Lower leg skin (tissue), 4 donors: ENCODE measurements at places on chromosomes 11 and 22.
A peak's percentile ranks its signal among the peaks of the same experiment; 100 is the strongest.

DNA sequence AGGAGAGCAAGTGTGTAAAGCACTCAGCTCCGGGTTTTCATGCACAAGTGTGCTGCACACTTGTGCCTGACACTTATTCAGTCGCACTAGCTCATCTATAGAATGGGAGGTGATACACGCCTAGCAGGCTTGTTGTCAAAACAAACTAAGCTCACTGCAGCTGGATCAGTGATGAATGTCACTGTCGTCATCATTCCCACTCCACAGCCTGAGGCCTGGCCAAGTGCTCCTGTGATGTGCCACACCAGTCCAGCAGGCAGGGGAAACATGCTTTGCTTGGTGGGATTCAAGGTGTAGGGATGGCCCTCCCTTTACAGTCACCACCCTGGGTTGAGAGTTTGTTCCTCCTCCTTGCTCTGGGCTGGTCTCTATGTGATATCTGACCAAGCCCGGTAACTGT, 6.8 kb downstream of the MPST start:
- no peak for DNase-seq

- no peak for DNase-seq
These were observed 858.8 kb downstream of the METTL15 start for GRCh38 chr11:28966951-28967350.

- DNase-seq: no peak
These were observed 1.3 kb downstream of the TBRG1 start for GRCh38 chr11:124623861-124624525.

- DNase-seq: no peak
These were observed 73.6 kb downstream of the MICAL3 start for GRCh38 chr22:17950651-17951214.

DNA sequence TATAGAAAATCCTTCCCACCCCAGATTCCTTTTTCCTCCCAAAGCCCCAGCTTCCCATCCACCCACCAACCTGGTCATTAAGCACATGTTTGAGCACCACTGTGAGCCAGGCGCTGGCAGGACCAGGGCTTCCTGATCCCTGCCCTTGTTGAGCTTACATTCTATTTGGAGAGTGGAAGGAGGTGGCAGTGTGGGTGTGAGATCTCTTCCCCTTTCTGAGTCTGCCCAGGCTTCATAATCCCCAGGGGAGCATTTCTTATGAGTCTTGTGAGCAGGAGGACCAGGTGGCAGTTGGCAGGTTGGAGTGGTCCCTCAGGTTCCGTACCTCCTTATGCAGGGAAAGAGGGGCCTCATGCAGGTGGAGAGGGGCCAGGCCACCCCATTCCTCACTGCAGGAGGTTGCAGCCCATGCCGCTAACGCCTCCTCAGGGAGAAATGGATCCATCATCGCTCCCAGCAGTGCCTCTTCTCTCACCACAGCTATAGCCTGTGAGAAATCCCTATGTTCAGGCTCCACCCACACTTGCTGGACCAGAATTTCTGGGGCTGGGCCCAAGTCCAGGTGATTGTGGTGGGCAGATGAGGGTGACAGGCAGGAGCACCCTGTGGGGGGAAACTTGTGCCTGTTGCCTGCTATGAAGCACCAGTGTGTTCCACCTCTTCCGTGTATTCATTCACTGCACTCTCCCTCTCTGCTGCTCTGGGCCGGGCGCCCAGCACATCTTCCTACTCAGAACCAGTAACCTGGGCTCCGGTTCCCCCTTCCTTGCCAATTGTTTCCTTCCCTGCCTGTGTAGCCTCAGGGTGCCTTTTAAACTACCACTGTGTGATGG, 23.5 kb downstream of the UBE2L3 start:
- no peak for DNase-seq

DNA sequence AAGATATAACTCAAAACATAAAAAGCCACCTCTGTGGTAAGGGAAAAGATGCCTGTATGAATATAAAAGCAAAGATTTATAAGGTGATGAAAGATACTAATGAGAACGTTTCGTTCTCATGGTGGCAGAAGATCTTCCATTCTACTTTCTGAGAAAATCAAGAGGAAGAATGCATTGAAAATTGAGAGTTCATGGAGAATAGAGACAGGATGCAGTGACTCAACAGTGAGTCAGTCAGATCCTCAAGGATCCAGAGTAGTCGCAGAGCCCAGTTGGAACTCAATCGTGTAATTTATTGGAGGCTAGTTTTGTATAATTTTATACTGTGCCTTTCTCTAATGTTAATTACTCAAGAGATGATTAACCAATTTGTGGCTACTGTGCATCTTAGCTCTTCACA, 73.3 kb downstream of the ENTHD1 start:
- no peak for DNase-seq

- DNase-seq: no peak
These were observed 15.0 kb downstream of the SLC1A2 start for GRCh38 chr11:35404388-35404775.

GRCh38 chr11:102436976-102437375, 15.6 kb downstream of the TMEM123 start:
- DNase-seq: no peak

- DNase-seq: no peak
These were observed 91.0 kb upstream of the CARD18 start for GRCh38 chr11:105230586-105230985.

- no peak for DNase-seq
These were observed 482.6 kb downstream of the MIAT start for GRCh38 chr22:27139935-27140511.

DNA sequence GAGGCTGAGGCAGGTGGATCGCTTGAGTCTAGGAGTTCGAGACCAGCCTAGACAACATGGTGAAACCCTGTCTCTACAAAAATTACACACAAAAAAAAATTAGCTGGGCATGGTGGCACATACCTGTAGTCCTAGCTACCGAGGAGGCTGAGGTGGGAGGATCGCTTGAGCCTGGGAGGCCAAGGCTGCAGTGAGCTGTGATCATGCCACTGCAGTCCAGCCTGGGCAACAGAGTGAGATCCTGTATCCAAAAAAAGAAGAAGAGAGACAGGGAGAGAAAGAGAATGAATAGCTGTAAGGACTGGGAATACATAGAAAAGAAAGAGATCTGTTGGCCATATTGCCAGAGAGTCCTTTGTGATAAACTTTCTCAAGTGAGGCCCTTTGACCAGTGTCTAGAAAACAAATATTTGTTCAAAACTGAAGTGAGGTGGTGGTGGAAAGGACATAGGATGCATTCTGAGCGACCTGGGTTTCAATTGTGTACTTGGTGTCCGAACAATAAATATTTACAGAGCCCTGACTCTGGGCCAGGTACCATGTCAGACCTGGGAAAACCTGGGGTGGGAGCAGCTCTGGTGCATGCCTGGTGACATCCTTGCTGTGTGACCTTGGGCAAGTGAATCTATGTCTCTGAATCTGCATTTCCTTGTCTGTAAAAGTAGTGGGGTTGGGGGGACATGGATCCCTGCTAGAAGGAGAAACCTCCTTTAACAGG, 89.6 kb upstream of the CRYBB3 start:
- no peak for DNase-seq

- DNase-seq: peak; percentile 79
These were observed 12.2 kb downstream of the SHANK2 start for GRCh38 chr11:71240061-71240690.

DNA sequence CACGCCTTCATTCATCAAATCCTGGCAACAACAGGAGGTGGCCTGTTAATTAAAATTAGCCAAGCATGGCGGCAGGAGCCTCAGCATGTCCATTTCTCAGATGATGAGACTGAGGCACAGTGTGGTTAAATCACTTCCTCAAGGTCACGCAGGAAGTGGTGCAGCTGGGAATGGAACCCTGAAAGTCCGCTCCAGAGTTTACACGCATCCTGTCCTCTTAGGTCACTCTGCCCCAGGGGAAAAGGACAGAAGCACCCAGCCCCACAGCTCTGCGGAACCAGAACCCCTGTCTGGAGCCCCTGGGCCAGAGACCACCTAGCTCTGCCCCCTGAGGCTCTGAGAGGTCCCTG, 19.6 kb downstream of the RPL3 start:
- no peak for DNase-seq

DNA sequence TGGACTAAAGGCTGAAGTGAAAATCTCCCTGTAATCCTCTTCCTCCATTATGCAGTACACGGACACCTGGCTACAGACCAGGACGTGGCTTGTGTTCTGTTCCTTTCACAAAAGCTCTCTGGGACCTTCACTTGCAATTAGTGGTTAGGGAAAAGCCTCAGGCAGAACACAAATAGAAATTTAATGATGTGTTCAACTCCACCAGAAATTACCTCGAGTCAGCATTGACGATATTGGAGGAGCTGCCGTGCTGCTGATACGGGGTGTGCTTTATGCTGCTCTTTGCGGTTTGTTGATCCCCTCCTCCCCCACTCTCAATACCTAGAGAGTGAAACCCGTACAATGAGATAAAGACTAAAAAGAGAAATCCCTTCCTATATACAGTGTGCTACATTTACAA, 48.9 kb downstream of the POLD3 start:
- no peak for DNase-seq

DNA sequence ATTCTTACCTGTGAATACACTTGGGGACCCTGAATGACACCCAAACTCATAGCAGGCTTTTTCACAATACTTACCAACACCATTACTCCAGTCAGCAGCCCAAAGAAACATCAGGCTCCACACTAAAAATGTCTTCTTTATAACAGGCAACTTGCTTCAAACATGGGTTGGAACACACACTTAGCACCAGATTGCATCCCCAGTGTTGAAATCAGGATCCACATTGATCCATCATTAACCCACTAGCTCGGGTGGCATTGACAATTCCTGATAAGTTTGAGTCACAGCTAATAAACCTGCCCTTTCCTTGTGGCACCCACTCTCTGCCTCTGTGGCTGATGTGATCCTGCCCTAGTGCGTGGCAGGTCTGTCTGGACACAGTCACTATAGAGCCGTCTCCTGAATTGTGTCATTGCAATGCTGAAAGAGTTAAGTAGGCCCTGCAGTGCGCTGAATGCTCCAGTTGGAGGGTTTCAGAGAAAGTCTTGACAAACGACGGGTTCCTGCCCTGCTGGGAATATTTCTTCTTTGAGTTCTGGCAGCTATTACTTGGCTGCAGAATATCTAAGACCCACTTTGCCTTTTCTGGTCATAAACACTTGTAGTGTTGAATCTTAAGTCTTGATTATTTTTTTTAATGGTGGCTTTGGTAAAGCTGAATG, 19.6 kb upstream of the C11orf96 start:
- DNase-seq: no peak

GRCh38 chr11:115642660-115643059, 138.4 kb upstream of the CADM1 start:
- DNase-seq: no peak

GRCh38 chr11:11244470-11245080, 108.5 kb downstream of the CSNK2A3 start:
- no peak for DNase-seq

DNA sequence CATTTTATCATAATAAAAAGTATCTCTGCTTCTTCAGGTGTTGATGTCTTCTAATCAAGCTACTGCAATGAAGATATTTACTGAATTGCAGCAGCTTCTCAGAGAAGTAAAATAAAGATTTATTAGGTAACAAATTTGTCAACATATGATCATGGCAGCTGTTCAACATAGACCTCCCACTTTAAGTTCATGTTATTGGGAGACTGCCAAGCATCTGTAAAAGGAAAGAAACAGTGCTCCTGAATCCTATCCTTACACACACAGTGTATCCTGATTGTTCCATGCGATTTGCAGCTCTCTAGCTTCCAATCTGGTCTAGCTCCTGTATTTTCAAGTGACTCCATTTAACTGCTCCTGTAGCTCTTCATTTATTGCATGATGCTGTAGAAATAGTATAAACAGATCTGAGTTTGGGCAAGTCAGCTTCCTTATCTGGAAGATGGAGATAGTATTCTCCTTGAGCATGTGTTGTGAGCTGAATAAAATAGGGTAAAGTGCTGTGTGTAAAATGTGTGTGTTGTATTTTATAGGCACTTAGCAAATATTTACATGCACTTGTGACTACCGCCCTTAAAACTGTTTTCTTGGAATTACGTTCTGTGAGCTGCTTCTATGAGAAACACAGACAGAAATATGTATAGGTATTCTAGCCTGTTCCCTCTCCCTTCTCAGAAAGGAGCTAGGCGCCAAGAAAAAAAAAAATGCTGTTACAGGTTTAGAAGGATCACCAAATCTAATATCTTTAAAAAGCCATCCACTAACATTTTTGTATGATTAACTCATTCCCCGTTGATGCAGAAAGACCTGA, 290.6 kb downstream of the JRKL start:
- no peak for DNase-seq

DNA sequence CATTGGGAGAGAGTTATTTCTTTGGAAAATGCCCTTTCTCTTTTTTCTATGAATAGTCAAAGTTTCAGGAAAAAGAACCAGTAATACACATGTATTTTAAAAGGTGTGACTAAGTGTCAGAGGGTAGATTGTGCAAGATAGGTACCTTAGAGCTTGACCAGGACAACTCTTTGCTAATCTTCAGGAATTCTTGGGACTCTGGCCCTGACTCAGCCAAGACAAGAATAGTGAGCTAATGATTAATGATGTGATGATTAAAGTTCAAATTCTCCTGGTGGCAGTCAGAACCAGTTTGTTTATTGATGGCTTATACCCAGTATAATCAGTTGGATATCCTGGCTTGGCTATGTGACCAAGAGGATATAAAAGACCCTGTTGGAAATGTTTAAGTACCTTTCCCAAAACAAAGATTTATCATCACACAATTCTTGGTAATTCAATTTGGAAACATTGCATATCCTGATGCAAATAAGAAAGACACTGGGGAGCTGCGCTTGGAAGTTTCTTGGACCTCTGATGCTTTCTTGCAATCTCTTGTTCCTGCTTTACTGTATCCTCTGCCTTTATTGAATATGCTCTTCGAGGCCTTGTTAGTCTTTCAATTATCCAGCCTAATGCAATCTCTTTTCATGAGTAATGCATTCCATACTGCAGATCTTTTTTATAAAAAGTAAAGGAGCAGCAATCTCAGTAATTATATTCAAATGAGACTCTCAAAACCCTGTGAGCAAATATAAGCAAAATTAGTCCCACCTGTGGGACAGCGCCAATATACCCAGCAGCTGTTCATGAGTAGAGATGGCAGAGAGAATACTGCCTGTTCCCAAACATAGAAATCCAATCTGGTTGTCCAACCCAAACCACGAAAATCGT, 48.0 kb upstream of the CEP126 start:
- no peak for DNase-seq

- DNase-seq: no peak
These were observed 35.8 kb downstream of the SC5D start for GRCh38 chr11:121328176-121328966.

DNA sequence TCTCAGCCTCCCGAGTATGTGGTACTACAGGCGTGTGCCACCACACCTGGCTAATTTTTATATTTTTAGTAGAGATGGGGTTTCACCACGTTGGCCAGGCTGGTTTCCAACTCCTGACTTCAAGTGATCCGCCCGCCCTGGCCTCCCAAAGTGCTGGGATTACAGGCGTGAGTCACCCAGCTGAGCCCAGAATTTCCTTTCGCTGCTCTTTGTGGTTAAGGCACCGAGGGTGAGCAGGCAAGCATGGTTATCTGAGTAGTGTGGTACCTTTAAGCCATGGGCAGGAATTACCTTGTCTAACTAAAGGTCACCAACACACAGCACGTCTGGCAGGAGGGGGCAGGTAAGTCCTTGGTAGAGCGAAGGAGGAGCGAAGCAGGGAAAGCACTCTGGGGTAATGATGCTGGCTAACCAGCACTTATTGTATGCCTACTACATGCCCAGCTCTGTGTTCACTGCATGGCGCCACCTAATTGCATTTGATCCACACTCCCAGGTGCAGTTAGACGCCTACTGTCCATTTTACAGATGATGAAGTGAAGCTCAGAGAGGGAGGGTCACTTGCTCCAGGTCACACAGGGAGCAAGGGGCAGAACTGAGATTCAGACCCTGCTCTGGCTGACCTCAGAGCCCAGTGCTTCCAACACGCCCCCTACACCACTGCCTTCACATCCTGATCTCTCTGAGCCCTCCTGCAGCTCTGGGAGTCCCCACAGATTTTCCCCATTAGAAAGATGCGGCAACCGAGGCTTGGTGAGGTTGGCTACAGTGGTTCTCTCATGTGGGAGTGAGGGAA, 45.7 kb downstream of the TRIOBP start:
- no peak for DNase-seq
